ENCODE measurements at places on chromosomes 11 and 22.
A peak's percentile ranks its signal among the peaks of the same experiment; 100 is the strongest.

DNA sequence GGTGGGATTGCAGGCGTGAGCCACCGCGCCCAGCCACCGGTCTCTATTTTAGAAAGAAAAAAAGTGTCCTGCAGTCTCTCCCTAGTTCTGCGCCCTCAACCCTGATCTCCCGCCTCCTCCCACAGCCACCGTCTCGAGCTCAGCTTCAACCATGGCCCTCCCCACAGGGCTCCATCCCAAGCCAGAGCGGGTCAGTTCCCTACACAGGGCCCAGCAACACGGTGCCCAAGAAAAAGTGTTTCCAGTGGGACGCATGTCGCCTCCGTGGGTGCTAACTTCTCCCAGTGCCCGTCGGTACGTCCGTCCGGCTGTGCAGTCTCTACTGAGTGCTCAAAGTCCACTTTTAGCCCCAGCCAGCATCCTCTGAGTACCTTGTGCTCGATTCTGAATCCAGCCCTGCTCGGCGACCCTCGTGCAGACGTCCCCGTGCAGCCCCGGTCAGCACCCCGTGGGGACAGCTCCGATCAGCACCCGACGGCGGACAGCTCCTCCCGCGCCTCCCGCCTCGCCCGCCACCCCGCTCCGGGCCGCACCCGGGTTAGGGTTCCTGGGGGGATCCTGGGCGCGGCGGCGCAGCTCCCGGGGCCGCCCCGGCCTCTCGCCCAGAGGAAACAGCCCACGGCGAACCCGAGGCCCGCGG lies 657 bp upstream of the MAPK8IP2 start:
- DNase-seq: peak; percentile 50

DNA sequence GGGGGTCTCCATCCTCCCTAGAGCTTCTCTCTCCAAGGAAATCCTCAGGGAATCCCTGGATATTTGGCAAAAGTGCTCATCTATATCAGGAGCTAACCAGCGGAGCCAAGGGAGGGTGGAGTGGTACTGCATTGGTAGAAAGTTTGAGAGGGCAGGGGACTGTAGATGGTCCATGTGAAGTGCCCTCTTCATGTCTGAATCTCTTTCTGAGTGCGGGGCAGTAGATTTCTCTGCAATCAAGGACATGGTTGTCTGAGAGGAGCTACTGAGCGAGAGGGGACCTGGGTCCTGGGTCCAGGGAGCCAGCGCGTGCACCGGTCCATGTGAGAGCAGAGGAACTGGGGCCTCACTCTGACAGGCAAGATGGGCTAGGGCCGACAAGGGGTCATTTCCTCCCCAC lies 701 bp downstream of the DIXDC1 start:
- DNase-seq: no peak

DNA sequence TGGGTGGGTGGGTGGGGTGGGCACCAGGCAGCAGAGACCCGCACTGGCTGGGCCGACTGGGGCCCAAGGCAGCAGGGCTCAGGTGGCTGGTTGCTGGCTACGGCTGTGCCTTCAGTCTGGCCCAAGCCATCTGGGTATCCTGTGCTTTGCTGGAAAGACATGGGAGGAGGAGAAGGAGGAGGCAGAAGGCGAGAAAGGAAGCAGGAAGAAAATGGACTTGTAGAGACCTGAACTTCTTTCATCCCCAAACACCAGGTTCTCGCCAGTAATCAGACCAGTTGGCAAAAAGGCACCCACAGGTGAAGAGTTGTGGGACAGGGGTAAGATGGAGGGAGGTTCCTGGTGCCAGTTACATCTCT lies 78.8 kb downstream of the IGLL1 start:
- DNase-seq: no peak

DNA sequence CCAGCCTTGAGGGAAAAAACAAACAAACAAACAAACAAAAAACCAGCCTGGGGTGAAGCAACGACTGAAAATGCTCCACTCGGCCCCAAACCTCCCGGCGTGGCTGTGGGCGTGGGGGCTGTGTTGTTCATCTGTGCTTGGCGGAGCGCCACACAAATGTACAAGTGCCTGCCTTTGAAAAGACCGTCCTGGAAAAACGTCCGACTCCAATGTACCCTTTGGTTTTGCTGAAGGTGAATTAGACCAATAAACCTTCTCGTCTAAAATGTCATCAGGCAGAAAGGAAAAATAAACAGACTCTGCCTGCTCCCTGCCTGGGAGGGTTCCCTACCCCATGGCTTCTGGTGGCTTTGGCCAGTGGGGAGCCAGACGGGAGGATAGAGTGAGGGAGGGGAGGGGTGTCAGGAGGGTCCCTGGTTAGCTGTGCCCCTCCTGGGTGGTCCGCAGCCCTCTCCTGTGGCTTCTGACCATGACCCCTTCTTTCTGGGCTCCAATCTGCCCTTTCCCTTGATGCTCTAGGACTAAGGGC lies 93.9 kb downstream of the TRMU start:
- no peak for DNase-seq

- no peak for DNase-seq
Observed at GRCh38 chr22:36998620-36999351, 20.5 kb downstream of the TST start.

GRCh38 chr11:129814244-129815014 lies 1.2 kb upstream of the TMEM45B start:
- peak; percentile 63 for DNase-seq

DNA sequence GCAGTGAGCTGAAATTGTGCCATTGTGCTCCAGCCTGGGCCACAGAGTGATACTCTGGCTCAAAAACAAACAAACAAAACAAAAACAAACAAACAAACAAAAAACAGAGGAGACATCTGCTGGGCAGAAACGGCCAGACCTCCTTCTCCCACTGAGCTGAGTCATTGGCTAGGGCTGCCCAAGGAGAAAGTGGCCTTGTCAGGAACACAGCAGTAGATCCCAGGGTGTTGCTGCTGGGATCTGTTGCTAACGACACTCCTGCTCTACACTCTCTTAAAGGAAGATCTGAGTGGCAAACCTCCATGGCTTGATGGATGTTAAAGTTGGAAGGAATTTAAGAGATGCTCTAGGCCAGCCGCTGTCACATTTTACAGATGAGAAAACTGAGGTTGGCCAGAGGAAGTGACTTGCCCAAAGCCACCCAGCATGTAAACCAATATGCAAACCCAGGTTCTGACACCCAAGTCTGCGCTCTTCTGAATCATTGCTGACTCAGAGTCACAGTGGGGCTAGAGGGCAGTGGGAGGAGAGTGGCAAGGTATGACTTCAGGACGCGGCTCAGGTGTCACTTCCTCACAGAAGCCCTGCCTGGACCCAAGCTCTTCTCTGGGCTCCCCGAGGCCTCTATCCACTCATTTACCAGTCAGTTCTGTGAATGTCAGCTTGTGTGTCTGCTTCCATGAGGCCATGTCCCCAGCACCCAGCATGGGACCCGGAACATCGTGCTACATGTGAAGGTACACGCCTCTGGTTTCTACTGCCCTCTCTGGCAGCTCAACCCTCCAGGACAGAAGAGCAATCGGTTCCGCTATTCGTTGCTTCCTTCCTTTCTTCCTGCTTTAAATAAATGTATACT lies 11.3 kb upstream of the GDPD5 start:
- no peak for DNase-seq

Data from stimulated activated naive CD4-positive, alpha-beta T cell (primary cell).